ENCODE measurements at places on chromosomes 3 and 15.

DNA sequence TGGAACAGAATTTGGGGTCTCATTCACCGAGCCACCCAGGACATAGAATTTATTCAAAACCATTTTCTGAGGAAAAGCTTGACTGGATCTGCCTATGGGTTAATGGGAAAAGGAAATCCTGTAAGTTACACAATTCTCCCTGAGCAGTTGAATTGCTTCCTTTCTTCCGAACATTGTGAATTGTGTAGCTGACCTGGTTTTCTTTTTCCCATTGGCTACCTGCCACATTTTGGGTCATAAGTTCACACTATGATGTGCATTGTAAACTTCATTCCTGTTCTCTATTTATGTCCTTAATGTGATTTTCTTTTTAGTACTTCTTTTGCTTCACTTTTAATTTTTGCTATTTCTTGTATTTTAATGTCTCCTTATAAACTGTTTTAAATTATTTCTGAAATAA, 386.0 kb upstream of the LRRC3B start:
- DNase-seq = no peak

GRCh38 chr3:175301741-175302140, 442.6 kb downstream of the NAALADL2 start:
- DNase-seq = no peak

GRCh38 chr15:78102211-78102610, 9.8 kb downstream of the SH2D7 start:
- no peak for DNase-seq

GRCh38 chr3:186375443-186375842, 13.4 kb upstream of the DGKG start:
- no peak for DNase-seq

- DNase-seq = no peak
Observed at GRCh38 chr3:42681361-42682038, 3.8 kb upstream of the KLHL40 start.

- DNase-seq = no peak
Observed at GRCh38 chr15:75823860-75824613, 19.2 kb upstream of the UBE2Q2 start.

Measured in CD4-positive, alpha-beta T cell treated with Interleukin-1 beta for 1 hour (primary cell).